Fibroblast of skin of back (primary cell): ENCODE measurements at places on chromosomes 2 and 18.
A peak's percentile ranks its signal among the peaks of the same experiment; 100 is the strongest.

DNA sequence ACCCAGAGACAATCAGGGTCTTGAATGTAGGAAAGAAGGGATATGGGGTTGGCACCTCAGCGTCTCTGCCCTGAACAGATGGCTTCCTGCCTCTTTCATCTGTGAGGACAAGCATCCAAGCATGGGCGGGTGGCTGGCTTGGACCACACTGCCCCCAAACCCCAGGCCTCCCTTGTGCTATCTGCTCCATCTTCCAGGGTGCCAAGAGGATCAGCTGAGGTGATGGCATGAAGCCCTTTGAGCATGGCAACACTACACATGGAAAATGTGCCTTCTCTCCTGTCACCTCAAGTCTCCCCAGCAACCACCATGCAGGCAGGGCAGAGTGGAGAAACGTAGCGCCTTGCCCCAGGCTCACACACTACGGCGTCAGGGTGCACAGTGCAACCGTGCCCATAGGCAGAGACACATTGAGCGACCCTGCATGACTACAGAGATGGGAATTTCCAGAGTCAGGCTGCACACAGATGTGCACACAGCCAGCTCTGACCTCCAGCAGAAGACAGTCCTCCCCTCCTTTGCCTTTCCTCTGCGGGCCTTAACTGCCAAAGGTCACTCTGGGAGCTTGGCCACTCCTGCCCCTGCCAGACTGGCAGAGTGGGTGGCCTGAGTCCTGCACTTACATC is 1.5 kb downstream of the KCNIP3 start:
- no peak for DNase-seq

GRCh38 chr18:41783065-41783818 is 171.8 kb upstream of the PIK3C3 start:
- DNase-seq: no peak

GRCh38 chr2:225998653-225999052 is 599.1 kb downstream of the NYAP2 start:
- peak; percentile 83 for DNase-seq

DNA sequence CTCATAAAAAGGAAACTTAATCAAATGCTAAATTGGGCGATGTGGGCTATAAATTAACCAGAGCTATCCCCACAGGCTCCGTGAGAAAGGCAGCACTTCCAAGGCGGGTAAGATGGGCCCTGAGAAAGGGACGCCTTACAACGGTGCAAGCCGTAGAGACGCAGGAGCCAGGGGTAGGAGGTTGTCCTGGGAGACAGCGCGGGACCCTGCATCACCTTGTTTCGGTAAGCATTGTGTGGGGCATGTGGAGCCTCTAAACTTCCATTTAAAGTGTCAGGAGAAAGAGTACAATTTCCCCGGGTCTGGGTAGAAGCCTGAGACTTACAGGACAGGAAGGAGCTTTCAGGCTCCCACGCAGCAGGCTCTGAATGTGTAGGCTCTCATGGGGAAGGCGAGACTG is 1.2 kb upstream of the PER2 start:
- no peak for DNase-seq

DNA sequence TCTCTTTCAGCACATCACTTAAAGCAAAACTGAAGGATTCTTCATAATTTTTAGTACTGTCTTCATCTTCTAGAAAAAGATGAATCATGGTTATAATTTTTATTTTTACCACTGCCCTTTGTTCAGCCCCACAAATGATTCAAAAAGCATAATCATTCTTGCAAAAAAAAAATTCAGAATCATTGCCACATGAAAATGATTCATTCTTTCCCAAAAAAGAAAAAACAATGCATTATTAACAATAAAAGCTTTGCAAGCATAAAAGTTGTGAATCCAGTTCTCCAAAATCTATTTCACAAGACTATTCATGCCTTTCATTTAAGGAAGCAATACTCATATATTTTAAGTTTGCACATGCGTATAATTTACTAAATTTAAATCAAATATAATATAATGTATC is 204.8 kb downstream of the RBM43 start:
- DNase-seq: peak; percentile 37

DNA sequence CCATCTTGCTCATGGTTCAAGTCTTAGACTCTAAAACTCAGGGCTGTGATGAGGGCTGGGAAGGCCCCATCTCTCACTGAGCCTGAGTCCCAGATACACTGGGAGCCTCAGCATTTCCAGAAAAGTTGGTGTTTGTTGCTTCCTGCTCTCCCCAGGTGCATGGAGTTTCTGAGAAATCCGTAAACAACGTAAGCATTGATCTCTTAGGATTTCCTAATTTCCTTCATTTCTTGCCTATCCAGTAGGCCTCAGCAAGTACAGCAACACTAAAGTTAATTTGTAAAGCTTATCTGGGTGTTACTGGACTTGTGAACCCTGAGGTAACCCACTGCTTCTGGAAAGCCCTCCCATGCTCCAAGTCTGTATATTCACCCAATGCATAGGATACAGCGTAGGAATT is 199.4 kb upstream of the SIX3 start:
- DNase-seq: no peak

DNA sequence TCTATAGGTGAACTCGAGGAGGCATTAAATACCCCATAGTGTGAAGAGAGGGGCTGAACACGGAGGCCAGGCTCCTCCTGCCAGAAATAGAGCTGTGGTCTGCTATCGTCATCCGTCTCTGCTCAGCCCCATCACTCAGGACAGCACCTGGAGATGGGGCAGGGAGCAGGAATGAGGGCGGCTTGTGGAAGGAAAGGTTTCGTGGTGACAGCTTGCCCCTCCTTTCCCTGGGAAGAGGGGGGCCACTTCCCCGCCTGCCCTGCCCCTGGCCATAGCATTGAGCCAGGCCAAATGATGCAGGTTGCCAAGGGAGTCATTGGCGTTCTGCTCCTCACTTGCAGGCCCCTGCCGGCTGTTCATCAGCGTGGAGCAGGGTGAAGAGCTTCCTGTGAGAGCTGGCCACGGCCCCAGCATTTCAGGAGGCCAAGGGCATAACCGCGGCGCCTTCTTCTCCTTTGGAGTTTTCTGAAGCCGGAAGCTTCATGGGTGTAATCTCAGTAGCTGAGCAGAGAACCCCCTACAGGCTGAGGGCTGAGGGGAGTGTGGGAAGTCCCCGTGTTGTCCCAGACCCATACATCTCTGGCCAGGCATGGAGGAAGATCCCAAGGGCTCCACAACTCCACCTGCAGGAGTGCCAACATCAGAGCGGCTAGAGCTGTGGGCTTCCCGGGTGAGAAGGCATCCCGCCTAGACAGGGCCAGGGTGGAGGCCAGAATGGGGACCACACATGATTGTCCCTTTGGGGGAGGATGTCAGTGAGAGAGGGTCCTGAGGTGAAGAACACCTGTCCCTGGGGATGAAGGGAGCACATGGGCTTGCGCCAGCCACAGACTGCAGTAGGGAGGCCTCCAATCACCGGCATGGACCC is 112.5 kb upstream of the GLI2 start:
- DNase-seq: no peak

DNA sequence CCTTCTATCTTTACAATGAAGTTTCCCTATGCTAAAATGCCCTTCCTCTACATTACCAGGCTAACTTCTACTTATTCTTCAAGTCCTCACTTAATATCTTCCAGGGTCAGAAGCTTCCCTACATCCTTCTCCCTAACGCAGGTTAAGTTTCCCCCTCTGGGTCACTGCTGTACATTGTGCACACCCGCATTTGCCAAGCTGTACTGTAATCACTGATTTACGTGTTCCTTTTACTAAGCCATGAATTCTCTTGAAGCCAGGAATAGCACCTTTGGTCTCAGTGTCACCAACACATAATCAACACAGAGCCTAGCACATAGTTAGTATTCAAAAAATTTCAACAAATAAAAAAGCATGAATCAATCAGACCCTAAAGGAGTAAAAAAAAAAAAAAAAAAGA is 22.3 kb downstream of the ACVR1 start:
- no peak for DNase-seq

DNA sequence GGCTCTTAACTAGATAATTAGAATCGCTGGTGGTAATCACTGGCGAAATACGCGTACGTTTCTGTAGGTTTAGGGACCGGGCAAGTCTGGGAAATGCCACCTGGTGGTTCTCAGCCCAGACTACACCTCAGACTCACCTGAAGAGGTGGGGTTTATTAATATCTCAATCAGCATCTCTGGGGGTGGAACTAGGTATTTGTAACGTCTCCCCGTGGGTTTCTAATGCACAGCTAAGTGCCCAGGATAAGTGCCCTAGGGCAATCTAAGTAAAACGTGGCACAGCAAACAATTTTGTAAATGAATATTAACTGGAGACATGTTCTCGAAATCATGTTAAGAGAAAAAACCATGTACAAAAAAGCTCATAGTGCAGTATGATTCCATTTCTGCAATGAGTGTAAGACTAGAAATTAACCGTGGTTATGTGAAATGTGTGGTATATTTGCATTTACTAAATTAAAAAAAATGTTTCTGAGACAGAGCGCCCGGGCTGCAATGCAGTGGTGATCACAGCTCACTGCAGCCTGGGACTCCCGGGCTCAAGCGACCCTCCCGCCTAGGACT is 760 bp upstream of the CNOT11 start:
- DNase-seq: no peak
